Neural progenitor cell (in vitro differentiated cells): ENCODE measurements at places on chromosomes 6 and 20. TPM values are rescaled to one million over a fixed set of nuclear protein-coding genes. Genes with fewer than 3 reads are reported as not detected.
A peak's percentile ranks its signal among the peaks of the same experiment; 100 is the strongest.

C6orf58 gene
- total RNA-seq, result not detected in 2 replicates

XKR7 gene
- total RNA-seq, result 0.07 and 0.19 TPM in 2 replicates

CPNE5 gene
- total RNA-seq, result 0.56 TPM in 1 of 2 replicates, not detected in the other

UBD gene
- not detected in 2 replicates for total RNA-seq

UNC5CL gene
- total RNA-seq, result 2.2 and 5.0 TPM in 2 replicates

OPRM1 gene
- not detected in 2 replicates for total RNA-seq

RIN2 gene
- total RNA-seq, result 5.5 and 7.2 TPM in 2 replicates

DNA sequence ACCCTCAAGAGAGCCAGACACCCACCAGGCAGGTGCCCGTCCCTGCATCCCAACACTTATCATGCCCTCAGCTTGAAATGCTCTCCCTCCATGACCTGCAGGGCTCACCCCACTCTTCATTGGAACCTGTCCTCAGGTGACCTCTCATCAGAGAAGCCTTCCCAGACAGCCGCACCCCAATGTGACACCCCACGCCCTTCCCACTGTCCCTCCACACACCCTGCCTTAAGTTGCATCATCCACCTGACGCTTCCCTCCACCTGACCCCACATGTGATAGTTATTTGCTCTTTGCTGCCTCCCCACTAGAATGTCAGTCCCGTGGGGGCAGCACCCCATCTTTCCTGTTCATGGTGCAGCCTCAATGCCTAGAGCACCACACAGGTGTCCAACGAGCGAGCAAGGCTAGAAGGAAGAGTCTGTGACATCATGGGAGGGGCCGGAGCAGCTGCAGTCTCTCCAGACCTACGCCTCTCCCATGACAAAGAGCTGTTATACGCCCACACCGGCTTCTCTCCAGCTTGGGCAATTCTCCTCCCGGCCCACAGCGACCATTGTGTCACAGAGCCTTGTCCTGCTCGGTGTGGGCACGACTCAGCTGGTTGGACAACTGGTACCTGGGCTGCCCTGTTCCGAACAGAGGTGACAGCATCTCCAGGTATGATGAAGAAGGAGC is 58.2 kb downstream of the NFATC2 start:
- no peak for DNase-seq
- peaks cover 4% of the 10 kb centered on the region for H3K27me3 ChIP-seq
- H3K4me1 ChIP-seq, result no peaks in the 10 kb centered on the region
- H3K4me3 ChIP-seq, result no peak overlapping the region

DNA sequence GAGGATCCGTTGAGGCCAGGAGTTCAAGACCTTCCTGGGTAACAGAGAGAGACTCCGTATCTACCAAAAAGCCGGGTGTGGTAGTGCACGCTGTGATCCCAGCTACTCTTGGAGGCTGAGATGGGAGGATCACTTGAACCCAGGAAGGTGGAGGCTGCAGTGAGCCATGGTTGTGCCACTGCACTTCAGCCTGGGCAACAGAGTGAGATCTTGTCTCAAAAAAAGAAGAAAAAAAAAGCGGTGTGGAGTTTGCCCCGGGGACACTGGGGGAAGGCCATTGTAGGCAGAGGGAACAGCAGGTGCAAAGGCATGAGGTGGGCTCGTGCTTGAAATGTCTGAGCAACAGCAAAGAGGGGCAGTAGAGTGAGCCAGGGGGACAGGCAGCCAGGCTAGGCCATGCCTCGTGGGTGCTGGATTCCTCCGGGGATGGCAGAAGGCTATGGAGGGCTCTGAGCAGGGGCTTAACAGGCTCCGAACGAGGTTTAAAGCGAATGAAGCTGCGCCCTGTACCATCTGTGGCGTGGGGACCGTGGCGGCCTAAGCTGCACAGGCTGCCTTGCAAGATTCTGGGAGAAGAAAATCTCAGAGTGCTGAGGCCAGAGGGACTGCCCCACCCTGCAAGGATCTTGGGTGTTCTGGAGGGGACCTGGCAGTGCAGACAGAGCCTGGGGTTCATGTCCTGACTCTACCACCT is 36.9 kb upstream of the NOL4L start:
- no peak for DNase-seq
- peak overlapping the region; percentile 63 for H3K27ac ChIP-seq
- peaks cover 3% of the 10 kb centered on the region for H3K4me1 ChIP-seq
- H3K4me3 ChIP-seq, result no peak overlapping the region
- no peaks in the 10 kb centered on the region for H3K36me3 ChIP-seq

GRCh38 chr6:139262519-139263300 is 29.1 kb downstream of the TXLNB start:
- no peak for DNase-seq
- no peaks in the 10 kb centered on the region for H3K27me3 ChIP-seq
- no peaks in the 10 kb centered on the region for H3K36me3 ChIP-seq
- H3K4me3 ChIP-seq, result no peak overlapping the region
- H3K27ac ChIP-seq, result no peak overlapping the region

DNA sequence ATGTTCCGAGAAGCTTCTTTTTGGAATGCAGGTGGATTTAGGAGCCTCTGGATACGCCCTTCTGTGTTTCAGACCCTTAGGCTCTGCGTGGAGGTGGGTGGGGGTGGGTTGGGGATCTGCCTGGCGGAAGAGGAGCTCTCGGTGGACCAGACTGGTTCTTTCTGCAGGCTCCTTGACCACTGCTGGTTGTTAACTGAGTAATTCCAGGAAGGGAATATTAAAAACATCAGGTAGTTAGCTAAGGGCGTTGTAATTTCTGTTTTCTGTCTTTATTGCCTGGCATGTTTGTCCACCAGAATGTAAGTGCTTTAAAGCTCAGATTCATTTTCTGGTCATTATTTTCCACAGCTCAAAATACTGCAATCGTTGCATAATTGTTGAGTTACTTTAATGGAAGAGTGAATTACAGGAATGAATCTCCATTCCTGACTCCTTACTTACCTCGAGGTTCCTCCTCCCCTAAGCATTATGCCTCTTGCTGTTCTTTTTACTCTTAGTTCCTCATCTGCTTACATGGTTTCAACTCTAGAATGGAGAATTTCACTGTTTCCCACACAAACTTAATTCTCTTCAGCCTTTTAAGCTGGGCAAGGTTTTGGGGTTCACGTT is 5.9 kb downstream of the CDYL start:
- no peak overlapping the region for H3K27ac ChIP-seq
- peaks cover 22% of the 10 kb centered on the region for H3K27me3 ChIP-seq
- DNase-seq, result no peak
- H3K4me1 ChIP-seq, result peaks cover 29% of the 10 kb centered on the region

DNA sequence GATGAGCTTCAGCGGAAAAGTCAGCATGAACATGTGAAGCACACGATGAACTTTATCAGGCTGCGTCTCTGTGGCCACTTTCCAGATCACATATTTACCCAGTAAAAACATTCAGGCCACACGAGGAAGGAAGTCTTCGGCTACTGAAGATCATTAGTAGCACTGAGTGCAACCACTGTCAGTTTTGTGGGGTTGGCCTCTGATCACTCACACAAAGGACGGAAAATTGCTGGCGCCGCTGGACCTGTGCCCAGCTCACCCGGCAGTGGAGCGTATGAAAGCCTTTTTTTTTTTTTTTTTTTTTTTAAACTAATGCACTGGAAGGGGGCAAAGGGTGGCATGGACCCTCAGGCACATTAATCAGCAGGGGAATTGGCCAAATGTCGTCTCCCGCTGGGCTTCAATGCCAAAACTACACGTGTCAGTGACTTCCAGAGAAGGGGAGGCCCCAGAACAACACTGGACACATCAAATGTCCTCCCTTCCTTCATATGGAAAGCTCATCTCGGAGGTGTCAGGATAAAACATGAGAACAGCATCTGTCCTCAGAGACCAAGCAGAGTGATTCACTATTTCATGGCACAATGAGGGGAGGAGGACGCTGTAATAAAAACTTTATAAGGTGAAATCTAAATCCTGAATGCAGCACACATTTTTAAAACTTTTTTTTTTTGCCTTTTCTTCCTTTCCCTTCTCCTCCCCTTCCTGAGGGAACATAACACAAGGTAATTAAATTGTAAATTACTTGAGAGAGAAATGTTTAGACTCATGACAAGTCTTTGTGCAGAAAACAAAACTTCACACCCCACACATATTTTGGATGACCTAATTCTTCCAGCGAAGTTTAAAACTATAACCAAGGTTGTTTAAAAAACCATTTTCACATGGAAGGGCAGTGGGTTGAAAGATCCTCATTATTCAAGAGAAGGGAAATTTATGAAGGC is 223.4 kb downstream of the FOXC1 start:
- peaks cover 33% of the 10 kb centered on the region for H3K4me1 ChIP-seq
- no peak overlapping the region for H3K27ac ChIP-seq
- DNase-seq, result no peak
- H3K4me3 ChIP-seq, result no peak overlapping the region
- H3K27me3 ChIP-seq, result no peaks in the 10 kb centered on the region

DNA sequence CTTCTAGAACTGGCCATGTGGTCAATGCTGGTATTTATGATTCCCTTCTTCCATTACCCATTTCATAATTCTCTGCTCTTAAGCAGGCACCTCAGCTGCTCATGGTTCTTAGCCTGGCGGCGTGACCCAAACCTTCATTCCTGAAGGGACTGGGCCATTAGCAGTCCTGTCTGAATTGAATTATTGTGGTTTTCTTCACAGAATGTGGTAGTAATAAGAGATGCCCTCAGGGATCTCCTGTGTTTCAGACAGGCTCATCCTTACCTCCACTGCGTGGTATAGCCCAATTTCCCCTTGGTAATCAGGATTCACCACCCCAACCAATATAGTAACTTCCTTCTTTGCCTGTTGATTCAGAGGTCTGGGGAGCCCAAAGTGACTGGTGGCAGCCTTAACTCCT is 37.6 kb downstream of the PKIB start:
- no peaks in the 10 kb centered on the region for H3K36me3 ChIP-seq
- DNase-seq, result no peak
- H3K27ac ChIP-seq, result no peak overlapping the region
- no peaks in the 10 kb centered on the region for H3K27me3 ChIP-seq

DNA sequence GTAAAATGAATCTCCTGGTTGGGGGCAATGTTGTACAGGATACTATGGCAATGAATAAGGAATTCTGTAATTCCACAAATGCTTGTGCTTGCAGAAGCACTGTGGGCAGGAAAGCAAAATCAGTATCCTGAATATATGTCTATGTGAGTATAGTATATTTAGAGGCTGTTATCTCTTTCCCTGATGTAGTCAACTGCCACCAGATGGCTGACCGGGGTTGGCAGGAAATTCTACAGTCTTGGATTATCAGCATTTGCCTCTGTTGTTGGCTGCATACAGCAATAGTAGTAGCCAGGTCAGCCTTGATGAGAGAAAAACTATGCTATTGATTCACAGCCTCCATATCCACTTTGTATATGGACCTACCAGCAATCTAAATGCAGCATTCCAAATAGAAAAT is 425.1 kb upstream of the JAG1 start:
- no peaks in the 10 kb centered on the region for H3K36me3 ChIP-seq
- no peak overlapping the region for H3K4me3 ChIP-seq
- no peak overlapping the region for H3K27ac ChIP-seq
- DNase-seq, result peak; percentile 11

- no peaks in the 10 kb centered on the region for H3K27me3 ChIP-seq
- peaks cover 35% of the 10 kb centered on the region for H3K4me1 ChIP-seq
- H3K36me3 ChIP-seq, result no peaks in the 10 kb centered on the region
- peak; percentile 34 for DNase-seq
- H3K27ac ChIP-seq, result peak overlapping the region; percentile 68
These were observed 15.2 kb upstream of the LIN28B start for GRCh38 chr6:104941729-104942091.

GRCh38 chr6:45922728-45923351 is 92.8 kb downstream of the CLIC5 start:
- peaks cover 14% of the 10 kb centered on the region for H3K4me1 ChIP-seq
- H3K4me3 ChIP-seq, result no peak overlapping the region
- DNase-seq, result peak; percentile 85
- H3K27ac ChIP-seq, result no peak overlapping the region

DNA sequence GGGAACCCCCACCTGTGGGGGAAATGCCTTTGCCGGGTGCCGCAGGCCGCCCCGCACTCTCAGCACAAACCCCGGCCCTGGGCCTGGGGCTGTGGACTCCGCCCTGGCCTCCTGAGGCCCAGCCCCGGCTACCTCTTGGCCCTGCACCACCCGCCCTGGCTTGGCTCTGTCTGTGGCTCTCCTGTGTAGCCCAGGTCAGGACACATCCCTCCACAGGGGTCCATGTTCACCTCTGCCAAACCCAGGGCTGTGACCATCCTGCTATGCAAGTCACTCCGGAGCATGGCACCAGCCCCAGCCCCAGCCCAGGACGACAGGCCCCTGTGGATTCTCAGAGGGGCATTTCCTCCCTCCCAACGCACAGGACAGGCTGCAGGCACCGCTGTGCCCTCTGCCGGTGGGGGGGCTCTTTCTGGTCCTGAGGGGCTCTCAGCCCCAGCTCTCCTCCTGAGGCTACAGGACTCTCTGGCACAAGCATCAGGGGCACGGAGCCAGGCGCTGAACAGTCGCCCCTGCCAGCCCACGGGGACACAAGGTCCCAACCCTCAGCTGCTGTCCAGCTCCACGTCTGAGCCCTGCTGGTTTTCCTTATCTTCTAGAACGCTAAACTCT is 45.7 kb downstream of the TAF4 start:
- no peaks in the 10 kb centered on the region for H3K27me3 ChIP-seq
- no peaks in the 10 kb centered on the region for H3K36me3 ChIP-seq
- H3K4me3 ChIP-seq, result no peak overlapping the region
- no peak for DNase-seq
- H3K27ac ChIP-seq, result no peak overlapping the region

DNA sequence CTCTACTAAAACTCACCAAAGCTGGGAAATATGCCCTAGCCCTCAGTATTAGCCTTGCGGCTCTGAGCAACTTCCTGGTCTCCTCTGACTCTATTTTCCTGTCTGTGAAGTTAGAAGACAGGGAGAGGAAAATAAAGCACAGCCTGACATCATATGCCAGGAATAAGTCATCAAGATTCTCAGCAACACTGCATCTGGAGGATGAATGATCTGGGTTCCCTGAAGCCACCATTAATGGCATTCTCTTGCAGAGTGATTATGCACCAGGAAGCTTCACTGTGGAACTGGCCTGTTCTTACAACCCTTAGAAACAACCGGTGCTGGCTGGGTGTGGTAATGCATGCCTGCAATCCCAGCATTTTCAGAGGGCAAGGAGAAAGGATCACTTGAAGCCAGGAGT is 12.4 kb downstream of the ADGRF5 start:
- no peaks in the 10 kb centered on the region for H3K27me3 ChIP-seq
- H3K4me3 ChIP-seq, result no peak overlapping the region
- no peak overlapping the region for H3K27ac ChIP-seq
- peaks cover 27% of the 10 kb centered on the region for H3K4me1 ChIP-seq
- no peak for DNase-seq
- no peaks in the 10 kb centered on the region for H3K36me3 ChIP-seq

DNA sequence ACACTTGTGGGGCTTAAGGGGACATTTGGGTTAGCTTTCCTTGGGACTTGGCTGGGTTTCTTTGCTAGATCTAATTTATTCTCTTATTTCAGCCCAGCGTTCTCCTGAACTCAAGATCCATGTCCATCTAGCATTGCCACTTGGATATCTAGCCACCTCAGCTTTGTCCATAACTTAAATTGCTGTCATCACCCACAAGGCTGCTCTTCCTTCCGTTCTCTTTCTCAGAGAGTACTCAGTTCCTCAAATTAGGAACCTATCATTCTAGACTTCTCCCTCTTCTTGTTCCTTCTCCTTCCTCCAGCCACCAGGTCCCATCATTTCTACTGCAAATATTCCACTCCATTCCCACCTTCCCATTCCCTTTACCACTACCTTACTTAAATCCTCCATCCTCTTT is 4.3 kb downstream of the SMIM26 start:
- no peak for DNase-seq
- H3K4me3 ChIP-seq, result no peak overlapping the region
- H3K4me1 ChIP-seq, result peaks cover 6% of the 10 kb centered on the region
- H3K27me3 ChIP-seq, result no peaks in the 10 kb centered on the region
